ENCODE measurements at places on chromosomes 4 and X.

DNA sequence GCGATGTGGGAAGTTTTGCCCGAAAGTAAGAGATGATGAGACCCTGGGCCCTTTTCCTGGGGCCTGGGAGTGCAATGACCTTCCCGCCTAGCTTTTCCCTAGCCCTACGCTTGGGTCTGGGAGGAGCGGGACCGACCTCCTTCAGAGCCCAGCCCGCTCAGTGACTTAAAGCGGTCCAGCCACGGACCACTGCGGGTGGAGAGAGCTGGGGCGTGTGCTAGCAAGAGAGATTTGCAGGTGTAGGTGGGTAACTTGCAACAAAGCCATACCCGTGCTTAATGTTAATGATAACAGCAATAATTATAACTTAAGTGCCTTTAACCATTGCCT, 503 bp upstream of the PDE5A start:
- no peak for DNase-seq

DNA sequence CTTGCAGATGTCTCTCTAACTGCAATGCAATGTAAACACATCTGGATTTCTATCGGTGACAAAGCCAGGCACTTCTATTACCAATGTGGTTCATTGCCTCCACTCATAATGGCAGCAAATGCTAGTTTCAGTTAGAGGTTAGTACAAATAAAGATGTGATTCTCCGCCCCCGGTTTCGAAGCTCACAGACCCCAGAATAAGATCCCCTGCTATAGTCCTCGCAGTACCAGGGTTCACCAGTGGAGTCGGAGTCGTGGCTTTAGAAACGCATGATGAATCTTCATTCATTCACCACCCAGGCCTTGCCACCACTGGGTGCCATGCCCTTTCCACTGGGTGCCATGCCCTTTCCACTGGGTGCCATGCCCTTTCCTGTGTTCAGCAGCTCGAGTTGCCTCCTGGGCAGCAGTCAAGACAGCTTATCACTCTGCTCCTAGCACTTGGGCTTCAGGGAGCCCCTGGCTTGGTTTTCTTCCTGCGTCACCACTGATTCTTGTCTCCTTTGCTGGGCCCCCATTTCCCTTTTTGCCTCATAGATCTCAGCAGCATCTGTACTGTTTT, 3.5 kb upstream of the NAA10 start:
- no peak for DNase-seq

DNA sequence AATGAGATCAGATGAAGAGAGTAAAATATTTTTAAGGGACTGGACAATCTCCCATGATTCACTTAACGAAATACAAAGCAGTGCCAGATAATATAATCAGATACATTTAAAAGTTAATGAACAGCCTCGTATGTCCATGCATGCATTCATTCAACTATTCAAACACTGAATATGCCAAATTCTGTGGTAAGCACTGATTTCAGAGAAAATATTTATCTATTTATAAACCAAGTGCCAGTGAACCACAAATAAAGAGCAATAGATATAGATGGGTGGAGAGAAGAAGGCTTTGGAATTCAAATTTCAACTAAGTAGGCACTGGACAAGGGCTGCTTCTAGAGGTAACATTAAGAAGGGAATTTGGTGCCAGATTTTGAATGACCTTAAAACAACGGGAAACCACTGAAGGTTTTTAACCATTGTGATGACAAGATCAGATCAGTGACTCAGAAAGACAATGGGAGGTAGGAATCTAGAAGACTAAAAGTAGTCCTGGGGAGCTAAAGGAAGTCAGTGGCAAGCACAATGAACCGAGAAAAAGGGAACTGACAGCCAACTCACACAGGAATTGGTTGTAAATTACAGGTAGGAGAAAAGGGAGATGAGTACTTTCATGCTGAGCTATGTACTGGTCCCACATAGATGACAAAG, 14.2 kb downstream of the ELOVL6 start:
- no peak for DNase-seq

DNA sequence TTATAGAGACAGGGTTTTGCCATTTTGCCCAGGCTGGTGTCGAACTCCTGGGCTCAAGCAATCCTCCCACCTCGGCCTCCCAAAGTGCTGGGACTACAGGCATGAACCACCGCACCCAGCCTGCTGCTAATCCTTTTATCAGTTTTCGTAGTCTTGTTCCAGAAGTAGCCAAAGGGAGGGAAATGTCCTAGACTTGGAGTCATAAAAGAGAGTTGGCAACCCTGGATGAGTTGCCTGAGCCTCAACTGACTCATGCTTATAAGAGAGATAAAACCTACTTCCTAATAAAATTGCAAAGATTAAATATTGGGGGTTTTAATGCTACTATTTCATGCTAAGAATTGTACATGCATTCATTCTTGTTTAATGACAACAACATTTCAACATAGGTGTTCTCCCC, 44.3 kb downstream of the CD40LG start:
- DNase-seq = no peak

Data from activated naive CD4-positive, alpha-beta T cell treated with Interleukin-2 at 50 U/mL for 16 hours (primary cell).